Stomach (tissue), 19 donors: ENCODE measurements at places on chromosomes 1 and 21. TPM values are rescaled to one million over a fixed set of nuclear protein-coding genes. Genes with fewer than 3 reads are reported as not detected.
A peak's percentile ranks its signal among the peaks of the same experiment; 100 is the strongest.

NBPF15 gene
- total RNA-seq, result 17.5 TPM

CHIA gene
- total RNA-seq, result 3.9 TPM

CA6 gene
- not detected for total RNA-seq

S100A10 gene
- total RNA-seq, result 308 TPM

DNA sequence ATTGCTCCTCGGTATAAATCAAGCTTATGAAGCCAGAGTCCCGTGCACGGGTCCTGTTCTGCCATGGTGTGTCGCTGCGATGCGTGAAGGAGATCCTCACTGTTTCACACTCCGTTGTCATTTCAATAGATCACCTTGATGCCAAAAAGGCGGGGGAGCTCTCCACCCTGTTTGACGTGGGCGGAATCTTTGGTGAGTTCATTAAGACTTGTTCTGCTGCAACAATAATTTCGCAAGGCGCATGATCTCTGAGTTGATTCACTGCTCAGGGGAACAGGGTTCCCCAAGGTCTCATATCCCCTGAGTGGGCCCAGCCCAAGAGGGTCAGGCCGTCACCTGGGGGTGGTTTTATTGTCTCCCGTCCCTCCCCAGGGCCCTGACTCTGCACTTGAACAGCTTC is 50.0 kb downstream of the SLC37A1 start:
- peak; percentile 23 for DNase-seq

GRCh38 chr1:172680733-172681275 is 21.9 kb downstream of the FASLG start:
- DNase-seq, result no peak

DNA sequence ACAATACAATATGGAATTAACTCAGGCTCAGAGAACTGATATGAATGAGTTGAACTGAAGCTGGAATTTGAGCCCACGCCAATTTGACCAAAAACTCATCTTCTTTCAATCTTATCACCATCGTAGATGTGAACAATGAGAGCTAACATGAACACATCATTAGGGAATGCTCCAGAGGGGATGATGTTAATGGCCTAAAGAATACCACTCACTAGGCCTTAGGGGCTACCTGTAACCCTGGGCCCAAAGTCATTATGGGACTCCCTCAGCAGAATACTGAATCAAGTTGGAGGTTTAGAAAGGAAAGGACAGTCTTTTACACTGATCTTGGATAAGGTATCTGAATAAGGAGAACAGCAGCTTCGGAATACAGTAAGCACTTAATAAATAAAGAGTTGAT is 73.6 kb downstream of the C1orf94 start:
- no peak for DNase-seq

- no peak for DNase-seq
These were observed 37.6 kb upstream of the GALNT2 start for GRCh38 chr1:230029244-230029941.

GRCh38 chr21:35537604-35538003 is 488.5 kb upstream of the RUNX1 start:
- DNase-seq, result no peak

DNA sequence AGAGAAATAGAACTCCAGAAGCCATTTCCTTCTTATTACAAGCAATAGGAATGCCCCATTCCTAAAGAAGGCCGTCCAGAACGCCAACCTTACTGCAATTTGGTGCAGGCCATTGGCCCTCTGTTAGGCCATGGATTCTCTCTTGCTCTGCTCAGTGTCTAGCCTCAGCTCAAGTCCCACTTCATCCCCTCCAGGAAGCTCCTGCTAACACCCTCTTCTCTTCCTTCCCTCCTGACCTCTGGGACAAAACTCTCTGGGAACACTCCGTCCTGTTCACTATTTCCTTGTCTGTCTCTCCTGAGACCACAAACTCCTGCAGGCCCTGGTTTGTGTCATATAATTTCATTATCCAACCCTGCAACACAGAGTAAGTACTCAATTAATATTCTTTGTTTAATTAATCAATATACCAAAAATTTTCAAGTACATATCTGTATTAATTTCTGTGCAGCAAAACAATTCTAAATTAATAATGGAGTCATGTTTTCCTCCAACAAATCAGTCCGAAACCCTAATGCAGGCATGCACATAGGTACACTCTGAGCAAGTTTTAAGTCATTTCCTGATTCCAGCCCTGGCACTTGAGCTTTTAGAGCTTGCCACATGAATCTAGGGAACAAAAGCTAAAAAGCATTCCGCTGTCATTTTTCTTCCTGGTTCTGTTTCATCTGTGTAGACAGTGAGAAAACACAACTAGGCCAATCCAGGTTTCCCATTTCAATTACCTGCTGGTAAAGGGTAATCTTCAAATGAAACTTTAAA is 245.3 kb downstream of the SETD4 start:
- no peak for DNase-seq

DNA sequence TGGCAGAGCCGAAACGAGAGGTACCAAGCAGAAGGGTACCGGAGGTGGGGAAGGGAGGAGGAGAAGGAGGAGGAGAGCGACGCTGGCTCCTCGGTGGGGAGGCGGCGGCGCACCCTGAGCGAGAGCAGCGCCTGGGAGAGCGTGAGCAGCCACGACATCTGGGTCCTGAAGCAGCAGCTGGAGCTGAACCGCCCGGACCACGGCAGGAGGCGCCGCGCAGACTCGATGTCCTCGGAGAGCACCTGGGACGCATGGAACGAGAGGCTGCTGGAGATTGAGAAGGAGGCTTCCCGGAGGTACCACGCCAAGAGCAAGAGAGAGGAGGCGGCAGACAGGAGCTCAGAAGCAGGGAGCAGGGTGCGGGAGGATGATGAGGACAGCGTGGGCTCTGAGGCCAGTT is 32.4 kb downstream of the STYXL2 start:
- no peak for DNase-seq

GRCh38 chr1:239733995-239734394 is 347.6 kb downstream of the CHRM3 start:
- DNase-seq, result no peak

- no peak for DNase-seq
These were observed 3.7 kb upstream of the PADI4 start for GRCh38 chr1:17304151-17304825.

GRCh38 chr1:226738421-226738994 is 574 bp downstream of the ITPKB start:
- DNase-seq, result peak; percentile 74

DNA sequence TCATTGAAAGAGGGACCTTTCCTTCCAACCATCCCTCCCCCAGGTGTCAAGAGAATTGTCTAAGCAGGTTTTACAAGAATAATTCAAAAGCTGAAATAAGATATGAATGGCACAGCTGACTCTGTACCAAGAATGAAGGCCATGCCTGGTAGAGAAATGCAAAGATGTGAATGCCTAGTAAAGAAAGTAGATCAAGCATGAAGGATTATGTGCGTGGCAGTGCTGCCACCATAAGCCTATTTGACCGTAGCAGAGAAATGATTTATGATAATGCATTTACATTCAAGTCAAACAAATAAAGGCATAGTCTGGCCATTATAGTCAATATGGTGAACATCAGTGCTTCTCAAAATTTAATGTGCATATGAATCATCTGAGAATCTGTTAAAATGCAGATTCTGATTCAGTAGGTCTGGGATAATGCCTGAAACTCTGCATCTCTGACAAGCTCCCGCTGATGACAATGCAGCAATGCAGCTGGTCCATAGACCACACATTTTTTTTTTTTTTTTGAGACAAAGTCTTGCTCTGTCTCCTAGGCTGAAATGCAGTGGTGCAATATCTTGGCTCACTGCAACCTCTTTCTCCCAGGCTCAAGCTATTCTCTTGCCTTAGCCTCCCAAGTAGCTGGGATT is 16.6 kb upstream of the CLCA4 start:
- DNase-seq, result no peak

GRCh38 chr1:77164434-77164944 is 54.7 kb downstream of the PIGK start:
- DNase-seq, result no peak

GRCh38 chr1:225931270-225932136 is 7.5 kb upstream of the PYCR2 start:
- DNase-seq, result no peak

DNA sequence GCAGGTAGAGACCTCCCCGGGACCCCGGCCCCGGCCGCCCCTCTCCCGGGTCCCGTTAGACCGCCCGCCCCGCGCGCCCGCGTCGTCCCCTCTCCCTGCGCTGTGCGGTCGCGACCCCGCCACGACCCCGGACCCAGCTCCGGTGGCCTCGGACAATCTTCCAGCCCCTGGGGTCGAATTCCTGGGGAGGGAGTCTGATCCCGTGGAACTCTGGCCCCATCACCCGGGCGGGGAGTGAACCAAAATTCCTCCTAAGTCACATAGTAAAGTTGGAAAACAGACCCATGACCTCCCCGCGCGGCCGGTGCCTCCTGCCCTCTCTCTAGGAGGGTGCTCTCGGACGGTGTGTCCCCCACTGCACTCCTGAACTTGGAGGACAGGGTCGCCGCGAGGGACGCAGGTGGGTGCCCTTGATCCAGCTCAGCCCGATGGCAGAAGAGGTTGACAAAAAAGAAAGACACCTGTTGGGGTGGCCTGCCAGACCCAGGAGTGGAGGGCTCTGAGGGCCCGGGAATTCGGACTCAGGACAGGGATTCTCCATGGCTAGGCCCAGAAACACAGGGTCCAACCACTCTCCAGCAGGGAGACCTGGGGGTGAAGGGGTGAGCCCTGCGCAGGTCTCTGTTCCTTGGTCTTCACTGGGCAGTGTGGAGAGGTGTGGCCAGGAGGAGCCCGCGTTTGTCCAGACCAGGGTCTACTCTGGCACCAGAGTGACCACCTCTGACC is 451 bp downstream of the ADAMTSL4 start:
- DNase-seq, result peak; percentile 66
